ENCODE measurements at places on chromosomes 2 and 18.
A peak's percentile ranks its signal among the peaks of the same experiment; 100 is the strongest.

DNA sequence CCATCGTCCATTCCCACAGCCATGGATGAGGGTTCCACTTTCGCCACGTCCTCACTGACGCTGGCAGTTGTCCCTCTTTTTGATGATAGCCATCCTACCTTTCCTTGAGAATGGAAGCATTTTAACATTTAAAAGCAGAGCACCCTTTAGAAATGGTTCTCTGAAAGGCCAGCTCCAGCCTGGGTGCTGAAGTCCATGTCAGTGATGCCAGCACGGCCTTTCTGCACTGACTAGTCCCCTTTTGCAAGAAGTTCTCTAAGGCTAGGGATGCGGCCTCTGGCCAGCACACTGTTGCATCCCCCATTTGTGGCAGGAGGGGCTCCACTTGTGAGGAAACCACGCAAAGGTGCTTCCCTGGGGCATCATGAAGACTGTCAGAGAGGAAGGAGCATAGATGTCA is 203.5 kb downstream of the MGAT5 start:
- no peak for DNase-seq

- DNase-seq: no peak
Measured at GRCh38 chr2:159151198-159152127, 135.0 kb downstream of the WDSUB1 start.

- no peak for DNase-seq
Measured at GRCh38 chr2:74881176-74881575, 47.2 kb downstream of the HK2 start.

DNA sequence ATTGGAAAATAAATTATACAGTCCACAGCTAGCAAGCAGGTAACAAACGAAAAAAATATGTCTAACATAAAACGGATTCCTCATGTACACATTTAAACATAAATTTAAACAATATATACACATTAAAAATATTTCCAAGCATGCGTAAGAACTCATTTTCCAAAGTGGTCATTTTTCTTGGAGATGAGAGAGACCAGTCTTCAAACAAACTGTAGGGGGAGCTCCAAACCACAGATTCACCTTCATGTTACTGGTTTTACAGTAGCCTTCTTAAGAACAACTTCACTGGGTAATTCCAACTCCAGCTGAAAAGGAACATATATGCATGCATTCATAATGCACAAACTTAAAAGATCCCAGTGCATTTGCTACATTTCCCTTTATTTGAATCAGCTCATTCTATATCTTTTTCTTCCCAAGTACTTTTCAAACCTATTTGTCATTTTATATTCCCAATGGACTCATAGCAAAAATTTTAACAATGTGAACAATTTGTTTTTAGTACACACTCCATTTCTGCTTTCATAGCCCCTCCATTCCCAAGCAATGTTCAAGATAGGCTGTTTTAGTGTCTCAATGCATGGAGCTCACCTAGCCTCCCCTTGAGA is 4.7 kb upstream of the STAMBP start:
- DNase-seq: peak; percentile 86

- DNase-seq: no peak
Measured at GRCh38 chr18:23020555-23021294, 87.6 kb downstream of the RBBP8 start.

DNA sequence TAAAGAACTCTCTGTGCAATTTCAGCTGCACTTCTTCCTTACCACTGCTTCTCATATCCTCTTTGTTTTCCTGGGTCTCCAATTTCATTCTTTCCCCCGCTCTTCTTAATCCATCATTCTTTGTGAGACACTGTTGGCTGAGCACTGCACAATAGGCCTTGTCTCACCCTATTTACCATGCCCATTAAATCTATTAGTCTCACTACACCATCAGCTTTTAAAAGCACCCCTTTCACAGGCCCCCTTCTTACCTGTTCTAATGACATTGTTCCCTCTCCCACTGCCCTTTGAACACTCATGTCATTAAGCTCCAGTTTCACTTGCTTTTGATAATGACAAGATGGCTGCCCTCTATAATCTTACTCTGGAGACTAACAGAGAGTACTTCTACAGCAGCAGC is 404.1 kb upstream of the ACVR2A start:
- no peak for DNase-seq

- DNase-seq: peak; percentile 49
Measured at GRCh38 chr2:237471438-237472186, 15.4 kb upstream of the MLPH start.

- no peak for DNase-seq
Measured at GRCh38 chr2:15595342-15595905, 3.8 kb downstream of the DDX1 start.

DNA sequence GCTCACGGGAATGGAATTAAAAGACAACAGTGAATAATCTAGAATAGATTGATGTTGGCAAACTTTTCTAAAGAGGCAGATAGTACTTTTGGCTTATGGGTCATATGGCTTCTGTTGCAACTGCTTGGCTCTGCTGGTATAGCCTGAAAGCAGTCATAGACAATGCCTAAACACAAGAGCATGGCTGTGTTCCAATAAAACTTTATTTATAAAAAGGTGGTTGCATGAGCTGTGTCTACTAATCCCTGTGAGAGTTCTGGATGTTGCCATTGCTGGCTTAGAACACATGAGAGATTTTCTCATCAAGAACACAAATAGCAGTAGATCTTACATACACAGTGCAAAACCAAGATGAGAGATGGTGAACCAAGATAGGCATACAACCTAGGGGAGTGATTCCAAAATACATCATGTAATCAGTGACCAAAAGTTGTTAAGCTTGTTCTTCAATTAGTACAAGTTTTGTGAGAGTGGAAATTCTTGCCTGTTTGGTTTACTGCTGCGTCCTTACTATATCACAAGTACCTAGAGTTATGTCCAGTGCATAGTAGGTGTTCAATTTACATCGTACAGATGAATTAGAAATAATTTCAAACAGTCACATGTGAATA is 380.0 kb downstream of the METTL4 start:
- DNase-seq: peak; percentile 63

DNA sequence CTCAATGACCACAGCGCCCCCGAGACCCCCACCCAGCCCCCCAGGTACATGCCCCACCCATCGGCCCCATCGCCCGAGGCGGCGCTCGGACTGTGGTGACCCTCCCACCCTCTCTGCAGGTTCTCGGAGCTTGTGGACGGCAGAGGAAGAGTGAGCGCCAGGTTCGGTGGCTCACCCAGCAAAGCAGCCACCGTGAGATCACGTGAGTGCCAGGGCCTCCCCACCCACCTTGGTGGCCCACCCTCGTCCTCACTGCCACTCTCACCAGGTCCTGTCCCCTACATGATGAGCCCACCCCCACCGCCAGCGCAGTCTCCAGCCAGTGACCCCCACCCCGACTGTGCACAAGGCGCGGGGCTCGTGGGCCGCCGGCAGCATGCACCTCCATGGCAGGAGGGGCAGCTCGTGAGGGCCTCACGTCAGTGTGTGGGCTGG is 30.4 kb downstream of the MTERF4 start:
- no peak for DNase-seq

GRCh38 chr2:212337036-212337435 is 201.6 kb downstream of the ERBB4 start:
- DNase-seq: peak; percentile 20

DNA sequence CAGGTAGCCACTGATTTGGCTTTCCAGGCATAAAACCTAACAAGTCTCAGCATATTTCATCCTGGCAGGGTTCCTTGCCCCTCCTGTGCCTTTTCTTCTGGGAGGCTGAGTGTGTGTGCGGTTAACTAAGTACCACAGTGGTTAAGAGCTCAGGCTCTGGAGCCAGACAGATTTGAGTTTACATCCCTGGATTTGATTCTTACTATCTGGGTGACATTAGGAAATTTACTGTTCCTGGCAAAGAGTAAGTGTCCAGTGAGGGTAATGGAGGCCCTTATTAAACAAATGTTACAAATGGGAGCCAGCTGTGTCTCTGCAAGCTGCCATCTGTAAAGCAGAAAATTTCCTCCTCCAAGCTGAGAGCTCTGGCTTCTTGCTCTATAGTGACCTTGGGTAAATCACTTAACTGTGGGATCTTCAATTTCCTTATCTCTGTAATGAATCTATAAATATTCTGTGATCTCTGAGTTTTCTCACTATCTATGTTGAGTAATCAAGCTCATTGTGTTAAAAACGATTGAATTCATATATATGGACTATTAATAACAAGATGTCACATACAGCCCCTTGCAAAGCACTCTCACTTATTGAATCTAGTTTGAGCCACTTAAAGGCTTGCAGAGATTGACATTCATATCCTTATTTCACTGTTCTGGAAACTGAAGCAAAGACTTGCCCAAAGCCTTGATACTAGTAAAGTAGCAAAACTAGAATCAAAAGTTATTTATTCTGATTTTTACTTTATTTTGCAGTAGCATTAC is 6.5 kb upstream of the COBLL1 start:
- DNase-seq: peak; percentile 89

DNA sequence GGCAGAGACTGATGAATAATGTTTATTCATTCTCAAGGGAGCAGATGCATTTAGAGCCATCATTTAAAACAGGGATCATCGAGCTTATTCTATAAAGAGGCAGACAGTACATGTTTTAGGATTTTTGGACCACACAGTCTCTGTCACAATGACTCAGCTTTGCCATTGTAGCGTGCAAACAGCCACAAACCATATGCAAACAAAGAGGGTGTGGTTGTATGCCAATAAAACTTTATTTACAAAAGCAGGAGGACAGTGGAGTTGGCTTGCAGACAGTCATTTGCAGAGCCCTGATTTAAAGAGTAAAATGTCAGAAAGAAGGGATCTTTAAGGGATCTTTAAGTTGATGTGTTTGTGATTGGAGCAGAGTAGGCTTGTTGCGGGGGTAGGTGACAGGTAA is 51.5 kb downstream of the SMIM21 start:
- no peak for DNase-seq

- DNase-seq: no peak
Measured at GRCh38 chr2:202911203-202911511, 316 bp downstream of the WDR12 start.

DNA sequence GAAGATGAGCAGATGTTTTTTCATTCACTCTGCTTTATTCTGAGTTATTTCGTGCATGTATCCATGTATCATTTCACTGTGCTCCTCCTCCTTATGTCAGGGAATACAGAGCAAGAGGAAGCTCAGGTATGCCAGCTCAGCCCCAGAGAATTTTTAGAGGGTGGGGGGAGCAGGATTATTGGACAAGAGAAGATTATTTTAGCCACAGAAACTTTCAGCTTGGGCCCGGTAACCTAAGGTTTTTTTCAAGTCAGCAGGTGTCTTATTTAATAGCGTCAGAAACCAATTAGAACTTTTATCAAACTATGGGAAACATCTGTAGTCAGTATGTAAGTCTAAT is 232.9 kb upstream of the SIX3 start:
- DNase-seq: no peak

GRCh38 chr2:144510294-144510991 is 9.5 kb downstream of the ZEB2 start:
- peak; percentile 6 for DNase-seq

GRCh38 chr18:55384551-55385275 is 203.3 kb downstream of the TCF4 start:
- peak; percentile 57 for DNase-seq

- no peak for DNase-seq
Measured at GRCh38 chr2:222298311-222299150, at the start of gene PAX3. PAX3 (minus strand) TSS chr2:222298998; CDS start chr2:222298615, 383 bp downstream.

- DNase-seq: peak; percentile 53
Measured at GRCh38 chr2:160493227-160494028, at the start of gene RBMS1. RBMS1 (minus strand) TSS chr2:160493807; CDS start chr2:160493363, 444 bp downstream.

DNA sequence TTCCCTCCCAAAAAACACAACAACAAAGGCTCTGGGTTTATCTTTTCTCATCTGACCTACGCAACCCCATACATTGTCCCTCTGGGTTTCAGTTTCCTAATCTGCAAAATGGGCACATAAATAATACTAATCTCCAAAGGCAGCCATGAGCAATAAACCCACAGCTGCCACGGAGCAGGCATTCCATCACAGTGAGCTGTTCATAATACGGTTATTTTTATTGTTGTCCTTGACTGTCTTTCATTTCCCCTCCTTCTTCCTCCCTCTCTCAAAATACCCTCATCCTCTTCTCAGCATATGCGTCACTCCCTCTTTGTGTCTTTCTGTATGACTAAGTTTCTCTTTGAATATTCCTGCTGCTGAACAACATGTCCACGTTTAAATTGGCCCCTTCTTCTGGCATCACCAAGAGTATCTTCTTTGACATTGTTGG is 129.8 kb upstream of the CAB39 start:
- DNase-seq: peak; percentile 42

DNA sequence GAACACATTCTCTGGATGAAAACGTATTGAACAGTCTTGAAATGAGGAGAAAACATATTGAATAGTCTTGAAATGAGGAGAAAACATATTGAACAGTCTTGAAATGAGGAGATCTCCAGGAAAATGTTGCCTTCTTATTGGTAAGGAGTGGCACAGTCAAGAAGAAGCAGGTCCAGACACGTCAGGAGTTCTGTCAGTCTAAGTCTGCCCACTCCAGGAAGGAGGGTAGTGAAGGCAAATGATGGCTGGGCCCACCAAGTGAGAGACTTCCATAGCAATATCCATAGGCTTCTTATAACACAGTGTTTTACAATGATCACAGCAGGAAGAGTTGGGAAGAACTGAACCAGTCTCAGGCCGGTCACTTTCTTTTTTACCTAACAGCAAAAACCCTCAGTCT is 316.2 kb downstream of the ETAA1 start:
- peak; percentile 57 for DNase-seq

- DNase-seq: no peak
Measured at GRCh38 chr2:65393743-65394422, 38.5 kb downstream of the SPRED2 start.

DNA sequence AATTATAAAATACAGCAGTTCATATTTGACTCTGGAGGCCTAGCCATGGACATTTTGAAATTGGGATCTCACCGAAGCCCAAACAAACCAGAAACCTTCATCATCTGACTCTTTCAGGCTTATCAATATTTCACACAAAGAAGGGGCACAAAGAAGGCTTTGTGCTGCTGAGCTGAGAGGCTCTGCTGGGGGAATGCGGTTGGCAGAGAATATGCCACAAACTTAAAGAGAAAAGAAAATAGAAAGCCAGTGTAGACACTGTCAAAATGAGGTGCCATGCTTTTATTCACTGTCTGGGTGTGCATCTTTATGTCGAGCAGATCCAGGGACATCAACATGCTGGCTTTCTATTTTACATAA is 162.6 kb downstream of the QPCT start:
- no peak for DNase-seq

Data from epithelial cell of esophagus (primary cell).